ENCODE measurements at places on chromosomes 6 and 20. TPM values are rescaled to one million over a fixed set of nuclear protein-coding genes. Genes with fewer than 3 reads are reported as not detected.

DNA sequence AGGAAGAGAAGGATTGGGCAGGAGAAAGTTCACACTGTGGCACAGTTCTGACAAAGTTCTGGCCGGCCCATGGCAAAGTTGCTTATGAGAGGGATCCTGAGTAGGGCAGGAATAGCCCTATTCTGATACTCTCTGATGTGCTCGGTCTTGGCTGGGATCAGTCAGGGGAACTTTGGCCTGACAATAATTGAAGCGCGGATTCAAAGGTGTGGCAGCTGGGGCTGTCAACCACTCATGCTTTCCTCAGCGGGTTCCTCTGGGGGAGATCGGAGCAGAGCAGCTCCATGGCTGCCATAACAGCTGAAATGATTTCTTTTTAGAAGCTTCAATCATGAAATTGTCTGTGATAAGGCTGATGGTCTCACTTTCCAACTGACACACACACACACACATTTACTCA is 714.1 kb downstream of the DHX35 start:
- no peak for DNase-seq

DNA sequence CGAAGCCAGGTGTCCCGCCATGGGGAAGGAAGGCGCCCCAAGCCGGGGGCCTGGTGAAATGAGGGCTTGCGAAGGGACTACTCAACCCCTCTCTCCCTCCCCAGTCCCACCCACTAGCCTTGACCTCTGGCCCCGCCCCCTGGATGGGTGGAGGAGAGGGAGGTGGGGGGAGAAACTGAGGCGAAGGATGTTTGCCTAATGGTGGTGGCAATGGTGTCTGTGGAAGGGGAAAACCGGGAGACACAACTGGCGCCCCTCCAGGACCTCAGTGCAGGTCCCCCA is at the start of gene POU5F1:
Gene POU5F1, minus strand, starts transcription at position 83 of the 282 bp plus-strand sequence. Its CDS starts 62 bp downstream, at position 21.
- no peak for DNase-seq

DNA sequence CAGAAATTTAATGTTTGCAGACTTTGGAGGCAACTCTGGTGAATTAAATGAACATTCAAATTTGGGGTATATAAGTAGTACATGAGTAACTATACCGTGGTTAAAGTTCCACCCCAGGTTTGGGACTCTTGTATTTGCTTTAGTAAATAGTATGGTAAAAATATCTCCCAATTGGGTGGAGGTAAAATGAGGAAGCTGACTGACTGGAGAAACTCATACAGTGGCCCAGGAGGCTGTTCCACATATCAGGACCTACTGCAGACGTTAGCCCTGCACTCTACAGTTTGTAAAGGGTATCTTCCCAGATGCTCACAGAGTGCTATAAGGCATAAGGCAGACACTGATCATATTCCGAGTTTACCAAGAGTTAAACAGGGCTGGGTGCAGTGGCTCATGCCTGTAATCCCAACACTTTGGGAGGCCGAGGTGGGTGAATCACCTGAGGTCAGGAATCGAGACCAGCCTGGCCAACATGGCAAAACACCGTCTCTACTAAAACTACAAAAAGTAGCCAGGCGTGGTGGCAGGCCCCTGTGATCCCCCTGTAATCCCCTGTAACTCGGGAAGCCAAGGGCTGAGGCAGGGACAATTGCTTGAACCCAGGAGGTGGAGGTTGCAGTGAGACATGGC is 53.7 kb downstream of the CPXM1 start:
- DNase-seq = no peak

DNA sequence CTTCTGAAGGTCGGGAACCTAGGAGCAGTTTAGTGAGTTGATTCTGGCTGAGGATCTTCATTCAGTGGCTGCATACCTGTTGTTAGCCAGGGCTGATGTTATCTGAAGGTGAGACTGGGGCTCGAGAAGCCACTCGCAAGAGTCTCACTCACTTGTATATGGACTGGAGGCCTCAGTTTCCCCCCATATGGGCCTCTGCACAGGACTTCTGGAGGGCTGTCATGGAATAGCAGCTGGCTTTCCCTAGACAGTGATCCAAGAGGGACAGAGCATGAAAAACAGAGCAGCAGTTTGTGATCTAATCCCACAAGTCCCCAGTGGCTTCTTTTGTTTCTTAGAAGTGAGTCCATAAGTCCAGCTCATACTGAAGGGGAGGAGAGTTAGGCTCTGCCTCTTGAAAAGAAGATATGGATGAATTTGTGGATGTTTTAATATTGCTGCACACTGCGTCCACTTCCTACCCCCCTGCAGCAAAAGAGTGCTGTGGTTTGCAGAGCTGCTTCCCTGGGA is 623.4 kb downstream of the CDH26 start:
- no peak for DNase-seq

DNA sequence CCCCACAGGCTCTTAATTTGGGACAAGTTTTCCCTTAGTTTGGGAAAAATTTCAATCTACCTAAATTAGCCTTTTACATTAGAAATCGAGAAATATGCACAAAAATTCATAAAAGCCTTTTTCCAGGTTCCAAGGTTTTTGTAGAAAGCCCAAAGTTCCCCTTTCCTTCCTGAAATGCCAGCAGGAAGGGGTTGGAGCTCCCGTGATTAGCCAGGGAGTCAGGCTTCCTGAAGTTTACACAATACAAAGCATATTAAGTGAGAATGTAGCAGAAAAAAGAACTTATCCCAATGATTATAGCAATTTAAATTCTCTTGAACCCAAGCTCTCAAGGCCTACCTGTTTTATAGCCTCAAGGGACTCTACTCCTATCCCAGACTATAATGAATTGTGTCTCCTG is 39.1 kb downstream of the SYNJ2 start:
- peak; percentile 71 for DNase-seq

DNA sequence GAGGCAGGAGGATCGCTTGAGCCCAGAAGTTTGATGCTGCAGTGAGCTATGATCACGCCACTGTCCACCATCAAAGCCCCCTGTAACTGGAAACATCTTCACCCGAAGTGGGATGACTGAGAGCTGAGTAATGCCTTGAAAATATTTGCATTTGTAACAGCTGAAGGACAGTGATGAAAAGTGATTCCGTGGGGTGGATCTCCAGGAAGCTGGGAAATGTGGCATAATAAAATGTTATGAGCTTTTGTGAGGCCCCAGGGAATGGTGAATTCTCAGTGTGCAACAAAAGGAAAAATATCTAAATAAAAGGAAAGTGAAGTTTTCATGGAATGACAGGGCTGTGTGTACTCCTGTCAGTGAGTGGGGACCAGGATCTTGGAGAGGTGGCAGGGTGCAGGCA is 92.0 kb downstream of the JAG1 start:
- no peak for DNase-seq

DNA sequence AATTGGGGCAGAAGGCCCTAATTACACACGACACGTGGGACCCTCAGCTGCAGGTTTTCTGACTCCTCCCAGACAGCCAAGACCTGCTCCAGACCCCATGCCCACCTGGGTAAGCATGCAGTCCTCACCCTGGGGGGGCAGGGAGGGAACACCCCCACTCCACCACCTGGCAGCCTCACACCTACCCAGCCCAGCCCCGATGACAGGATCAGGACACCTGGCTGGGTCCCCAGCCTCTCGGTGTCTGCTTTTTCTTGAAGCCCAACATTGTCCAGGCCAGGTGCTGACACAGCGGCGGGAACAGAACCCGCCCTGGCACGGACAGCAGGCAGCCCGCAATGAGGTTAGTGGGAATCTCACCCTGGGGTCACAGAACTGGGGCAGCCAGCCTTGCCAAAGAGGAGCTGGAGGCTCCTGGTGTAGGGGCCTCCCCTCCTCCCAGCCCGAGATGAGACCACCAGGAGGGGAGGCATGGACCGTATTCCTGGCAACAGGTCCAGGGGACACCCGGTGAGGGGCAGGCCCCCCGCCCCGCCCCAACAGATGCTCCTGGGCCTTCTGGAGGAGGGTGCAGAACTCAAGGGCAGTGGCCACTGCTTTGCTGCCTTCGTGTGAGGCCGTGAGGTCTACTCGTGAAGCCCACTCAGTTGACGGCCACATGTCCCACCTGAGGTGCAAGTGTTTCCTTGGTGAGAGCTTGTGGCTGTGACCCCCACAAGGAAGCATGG is 103.8 kb downstream of the DLL1 start:
- DNase-seq = no peak

DNA sequence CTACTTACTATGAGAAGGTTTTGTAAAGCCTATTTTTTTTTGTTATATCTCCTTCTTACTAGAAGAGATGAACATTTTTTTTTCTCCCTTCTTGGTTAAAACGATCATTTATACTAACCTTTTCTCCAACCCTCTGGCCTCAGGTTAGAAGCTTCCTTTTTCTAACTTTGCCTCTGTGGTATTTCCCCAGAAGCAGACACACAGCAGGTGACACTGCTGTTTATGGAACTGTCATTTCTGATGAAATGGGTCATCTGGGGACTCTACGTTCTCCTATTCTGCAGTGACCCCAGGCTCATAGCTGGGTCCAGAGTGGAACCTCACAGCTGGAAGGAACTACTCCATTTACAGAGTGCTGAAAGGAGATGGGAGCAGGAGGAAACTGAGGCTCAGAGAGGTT is 746.3 kb upstream of the CHD6 start:
- DNase-seq = no peak

- peak; percentile 48 for DNase-seq
Measured at GRCh38 chr6:29702519-29703103, 20.6 kb upstream of the HLA-F start.

- DNase-seq = no peak
Measured at GRCh38 chr6:32602383-32602782, 12.7 kb upstream of the HLA-DRB1 start.

GRCh38 chr20:21342656-21343345 is 39.7 kb downstream of the XRN2 start:
- peak; percentile 63 for DNase-seq

- peak; percentile 11 for DNase-seq
Measured at GRCh38 chr6:136408204-136408603, 118.6 kb upstream of the BCLAF1 start.

DNA sequence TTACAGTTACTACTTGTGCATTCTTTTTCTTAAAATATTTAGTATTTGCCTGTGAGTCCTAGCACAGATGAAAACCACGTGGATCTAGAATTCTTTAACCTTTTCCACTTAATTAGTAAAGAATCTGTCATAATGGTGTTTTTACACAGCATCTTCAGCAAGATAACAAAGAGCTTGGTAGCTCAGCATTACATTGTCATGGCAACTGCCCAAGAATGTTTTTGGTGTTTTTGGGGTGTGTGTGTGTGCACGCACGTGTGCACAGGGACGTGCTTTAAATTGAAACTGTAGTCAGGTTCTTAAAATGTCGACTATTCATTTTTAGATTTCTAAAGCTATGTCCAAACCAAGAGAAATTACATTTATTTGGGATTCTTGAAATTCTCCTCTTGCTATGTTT is 108.0 kb downstream of the FIG4 start:
- DNase-seq = no peak

GRCh38 chr6:134495890-134496248 is 178.0 kb upstream of the SGK1 start:
- DNase-seq = no peak

GRCh38 chr20:57008217-57008616 is 258.2 kb downstream of the BMP7 start:
- DNase-seq = no peak

DNA sequence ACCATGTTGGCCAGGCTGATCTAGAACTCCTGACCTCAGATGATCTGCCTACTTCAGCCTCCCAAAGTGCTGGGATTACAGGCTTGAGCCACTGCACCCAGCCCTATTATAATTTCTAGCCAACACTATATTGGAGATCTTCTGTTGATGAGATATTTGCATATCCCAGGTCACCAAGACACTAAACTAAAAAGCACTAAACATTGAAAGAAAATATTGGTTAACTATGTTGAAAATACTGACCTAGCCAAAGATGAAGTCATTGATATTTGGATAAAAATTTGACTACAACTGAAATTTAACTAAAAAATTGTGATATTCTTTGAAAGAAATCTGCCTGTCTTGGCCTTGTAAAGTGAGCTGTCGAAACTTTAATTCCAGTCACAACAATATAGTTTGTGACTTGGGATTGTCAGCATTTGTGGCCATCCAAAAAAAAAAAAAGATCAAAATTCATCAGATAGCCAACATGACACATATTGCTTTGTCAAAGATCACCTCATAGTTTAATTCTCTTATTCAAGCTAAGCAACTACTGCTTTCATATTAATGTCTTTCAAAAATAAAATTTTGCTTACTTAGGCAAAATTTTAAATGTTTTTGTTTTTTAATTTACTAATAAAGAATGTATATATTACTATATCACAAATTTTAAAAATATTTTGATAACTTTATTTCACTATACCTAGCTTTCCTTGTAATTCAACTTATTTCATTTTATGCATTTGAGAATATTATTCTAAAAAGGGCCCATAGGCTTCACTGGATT is 6.3 kb upstream of the NT5E start:
- DNase-seq = no peak

DNA sequence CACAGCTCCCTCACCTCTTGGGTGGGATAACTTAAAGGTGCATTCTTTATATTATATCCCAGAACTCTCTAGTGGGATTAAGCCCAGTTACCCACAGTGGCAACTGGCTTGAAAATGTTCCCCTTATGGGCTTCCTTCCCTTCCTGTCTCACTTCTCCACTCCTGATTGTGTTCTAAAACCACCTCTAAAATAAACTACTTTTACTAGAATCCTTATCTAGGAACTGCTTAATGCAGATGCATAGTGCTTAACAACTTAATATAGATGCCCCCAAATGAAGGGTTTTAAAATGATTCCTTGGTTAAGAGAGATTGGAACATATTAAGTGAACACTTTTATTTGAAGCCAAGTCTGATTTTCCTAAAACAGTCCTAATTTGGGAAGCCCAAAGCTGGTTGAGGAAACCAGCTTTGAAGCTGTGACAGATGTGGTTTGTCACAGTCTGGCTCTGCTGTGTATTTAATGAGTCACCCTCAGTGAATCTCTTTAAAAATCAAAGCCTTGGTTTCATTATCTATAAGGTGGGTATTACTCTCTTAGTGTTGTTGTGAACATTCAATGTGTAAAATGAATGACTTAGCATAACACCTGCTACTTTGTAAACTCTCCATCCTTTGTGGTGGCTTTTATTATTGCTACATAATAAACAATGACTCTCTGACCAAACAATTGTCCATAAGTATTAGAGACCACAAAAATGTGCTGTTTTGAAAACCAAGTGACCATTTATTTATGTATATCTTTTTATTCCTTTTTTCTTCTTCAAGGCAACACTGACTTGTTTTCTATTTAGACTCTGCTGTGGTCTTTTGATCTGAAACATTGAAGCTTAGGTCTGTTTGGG is 24.4 kb downstream of the PLCB1 start:
- peak; percentile 64 for DNase-seq

ARFGEF3 gene
- polyA plus RNA-seq = 1.3 TPM

NRM gene
- 33.8 TPM for polyA plus RNA-seq

ARHGAP40 gene
- polyA plus RNA-seq = 0.10 TPM

IL17F gene
- polyA plus RNA-seq = not detected

IMPG1 gene
- polyA plus RNA-seq = not detected

Measured in endothelial cell of umbilical vein (primary cell).